ENCODE measurements at places on chromosomes 13 and 19.
A peak's percentile ranks its signal among the peaks of the same experiment; 100 is the strongest.

- no peak for DNase-seq
Observed at GRCh38 chr13:113057084-113057483, 48.5 kb upstream of the F7 start.

DNA sequence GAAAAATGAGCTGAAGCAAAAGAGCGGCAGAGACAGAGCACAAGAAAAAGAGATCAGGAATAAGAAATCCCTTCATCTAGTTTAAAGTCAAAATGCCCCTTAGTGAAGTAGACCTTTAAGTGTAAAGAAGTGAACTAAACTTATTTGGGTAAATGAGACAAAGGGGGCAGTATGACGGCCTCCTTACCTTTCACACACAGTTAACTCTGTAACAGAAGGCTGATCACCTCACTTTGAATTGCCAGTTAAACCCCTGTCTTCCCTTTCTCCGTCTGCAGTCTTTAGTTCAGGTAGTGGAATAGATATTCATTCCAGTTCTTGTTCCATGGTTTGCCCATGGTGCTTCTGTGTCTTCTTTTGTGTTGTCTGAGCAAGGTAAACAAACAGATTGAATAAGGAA is 1029.8 kb downstream of the DIAPH3 start:
- DNase-seq, result no peak

GRCh38 chr13:34250151-34250670 is 432.3 kb downstream of the RFC3 start:
- DNase-seq, result no peak

- peak; percentile 85 for DNase-seq
Observed at GRCh38 chr19:18657590-18658365, 20.9 kb downstream of the KLHL26 start.

DNA sequence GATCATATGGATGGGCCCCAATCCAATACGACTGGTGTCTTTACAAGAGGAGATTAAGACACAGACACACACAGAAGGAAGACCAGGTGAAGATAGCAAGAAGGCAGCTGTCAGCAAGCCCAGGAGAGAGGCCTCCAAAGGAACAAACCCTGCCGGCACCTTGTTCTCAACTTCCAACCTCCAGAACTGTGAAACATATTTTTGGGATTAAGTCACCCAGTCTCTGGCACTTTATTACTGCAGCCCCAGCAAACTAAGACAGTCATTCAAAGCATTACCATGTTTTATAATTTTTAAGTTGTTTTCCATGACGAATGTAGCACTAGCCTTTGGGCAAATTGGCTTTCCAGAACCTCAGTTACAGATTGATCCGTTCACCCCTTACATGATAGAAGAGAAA is 11.3 kb downstream of the STARD13 start:
- no peak for DNase-seq

DNA sequence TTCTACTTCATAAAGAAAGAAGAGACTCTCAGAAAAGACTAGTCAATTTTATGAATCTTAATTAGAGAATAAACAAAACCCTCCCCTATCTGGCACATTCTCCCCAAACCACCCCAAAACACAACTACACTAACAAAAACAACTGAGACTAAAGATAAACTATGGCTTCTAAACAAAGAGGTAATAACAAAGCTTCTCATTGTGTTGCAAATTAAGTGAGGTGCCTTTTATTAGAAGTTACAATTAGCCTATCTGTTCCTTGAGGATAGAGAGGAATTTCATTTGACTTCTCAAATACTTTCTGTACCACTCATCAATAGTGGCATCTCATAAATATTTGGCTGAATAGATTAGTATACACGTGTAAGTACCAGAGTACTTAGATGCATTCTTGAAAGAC is 1196.2 kb downstream of the PCDH9 start:
- DNase-seq, result no peak

- DNase-seq, result no peak
Observed at GRCh38 chr13:79398127-79398526, 7.9 kb downstream of the RBM26 start.

DNA sequence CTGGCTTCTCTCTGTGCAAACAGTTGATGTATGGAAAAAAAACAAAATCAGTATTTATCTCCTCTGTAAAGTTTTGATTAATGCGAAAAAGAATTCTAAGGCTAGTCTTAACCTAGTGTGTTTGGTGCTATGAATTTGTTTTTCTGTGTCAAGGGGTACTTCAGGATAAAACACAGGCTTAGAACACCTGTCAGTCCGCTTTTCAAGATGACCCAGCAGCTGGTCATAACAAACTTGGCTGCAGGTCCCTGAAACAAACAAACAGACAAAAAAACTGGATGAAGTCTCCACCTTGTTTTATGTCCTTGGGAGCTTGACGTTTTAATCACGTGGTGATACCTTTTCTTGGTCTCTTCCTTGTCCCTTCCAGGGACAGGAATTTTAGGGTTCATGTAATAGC is 689.3 kb downstream of the UQCRFS1 start:
- DNase-seq, result no peak

- no peak for DNase-seq
Observed at GRCh38 chr13:33497146-33497845, 211.7 kb upstream of the STARD13 start.

- no peak for DNase-seq
Observed at GRCh38 chr13:111470933-111471332, 150.5 kb downstream of the TEX29 start.

DNA sequence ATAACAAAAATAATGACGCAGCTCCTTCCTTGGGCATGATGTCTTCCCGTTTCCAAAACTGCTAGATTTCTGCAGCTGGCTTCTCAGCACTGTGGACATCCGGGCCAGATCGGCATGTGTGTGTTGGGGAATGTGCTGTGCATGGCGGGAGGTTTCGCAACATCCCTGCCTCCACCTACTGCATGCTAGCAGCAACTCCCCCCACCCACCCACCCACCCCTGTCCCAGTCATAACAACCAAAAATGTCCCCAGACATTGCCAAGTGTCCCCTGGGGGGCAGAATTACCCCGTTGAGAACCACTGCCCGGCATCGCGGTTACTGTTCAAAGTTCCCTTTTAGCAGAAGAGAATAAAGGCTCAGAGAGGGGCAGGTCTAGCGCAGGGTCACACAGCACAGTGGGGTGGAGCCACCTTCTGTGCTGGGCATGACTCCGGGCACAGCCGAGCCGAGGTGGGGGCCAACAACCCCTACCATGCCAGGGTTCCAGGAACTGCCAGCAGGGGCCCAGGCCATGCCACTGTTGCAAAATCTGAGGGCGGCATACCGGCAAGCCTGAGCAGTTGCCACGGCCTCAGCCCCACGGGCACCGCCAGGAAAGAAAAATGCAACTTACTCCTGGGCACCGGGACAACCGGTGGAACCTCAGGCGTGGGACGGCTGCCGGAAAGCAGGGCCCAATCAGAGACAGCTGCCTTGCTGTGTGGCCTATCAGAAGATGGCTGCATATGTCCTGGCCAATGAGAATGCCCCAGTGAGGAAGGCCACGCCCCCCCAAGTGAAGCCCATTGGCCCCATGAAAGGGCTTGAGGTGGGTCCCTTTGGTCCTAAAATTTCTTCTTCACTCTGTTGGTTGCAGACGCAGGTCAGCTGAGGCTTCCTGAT is 22.5 kb upstream of the NFIC start:
- peak; percentile 93 for DNase-seq

GRCh38 chr13:22793598-22794134 is 387.1 kb upstream of the SGCG start:
- no peak for DNase-seq

Measured in NB4 (cell line).